ENCODE measurements at places on chromosomes 7 and 10.
A peak's percentile ranks its signal among the peaks of the same experiment; 100 is the strongest.

GRCh38 chr7:142899661-142900060, 14.1 kb upstream of the TRPV6 start:
- DNase-seq = no peak

- DNase-seq = no peak
These were observed 5.0 kb downstream of the KNDC1 start for GRCh38 chr10:133164816-133165555.

DNA sequence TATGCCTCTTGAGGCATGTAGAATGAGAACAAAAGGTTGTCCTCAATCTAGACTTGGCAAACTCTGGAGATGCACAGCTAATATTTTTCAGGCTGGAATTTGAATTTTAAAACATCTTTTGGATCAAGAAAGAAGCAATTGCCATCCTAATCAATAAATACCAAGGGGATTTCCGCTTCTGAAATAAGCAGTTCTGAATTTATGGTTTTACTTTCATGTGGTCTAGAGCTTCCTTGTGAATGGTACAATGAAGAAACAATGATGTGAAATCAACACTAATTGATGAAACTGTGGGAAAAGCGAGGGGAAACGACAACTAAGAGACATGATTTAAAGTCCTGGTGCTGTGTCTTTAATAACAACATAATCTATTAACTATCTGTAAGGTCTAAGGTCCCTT, 1202.7 kb downstream of the SORCS3 start:
- peak; percentile 6 for DNase-seq

DNA sequence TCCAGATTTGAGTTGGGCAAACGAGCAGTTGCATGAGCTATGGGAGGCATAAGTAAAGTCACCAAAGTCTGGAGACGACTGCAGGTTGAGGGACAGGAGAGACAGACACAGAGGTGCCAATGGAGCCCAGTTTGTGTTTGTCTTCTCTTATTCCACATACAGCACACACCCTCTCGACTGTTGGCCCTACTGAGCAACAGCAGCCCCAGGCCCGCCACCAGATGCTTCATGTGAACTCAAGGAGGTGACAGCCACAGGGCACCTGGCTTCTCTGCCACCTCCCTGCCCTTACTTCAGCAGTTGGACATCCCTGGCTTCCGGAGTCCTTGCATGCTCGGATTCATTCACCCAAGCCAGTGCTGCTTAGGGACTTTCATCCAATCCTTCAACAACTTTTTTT, 6.5 kb upstream of the ATOH7 start:
- no peak for DNase-seq

DNA sequence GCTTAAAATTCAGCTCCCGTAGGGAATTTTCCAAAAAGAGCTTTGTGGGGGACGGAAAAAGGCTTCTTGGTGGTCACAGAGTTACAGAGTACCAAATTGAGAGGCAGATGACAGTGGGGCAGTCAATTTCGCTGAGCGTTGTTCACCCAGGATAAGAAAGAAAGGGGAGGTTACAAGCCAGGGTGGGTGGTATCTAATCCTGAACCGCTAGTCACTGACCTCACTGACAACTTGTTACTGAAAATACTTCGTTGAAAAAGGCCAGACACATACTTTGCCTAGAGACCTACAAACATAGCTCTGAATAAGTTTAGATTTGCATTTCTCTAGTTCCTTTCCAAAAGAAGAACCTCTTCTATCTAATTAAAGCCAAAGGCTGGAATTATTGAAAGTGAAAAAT, at the start of gene CTNNA3:
CTNNA3 (minus strand) TSS at position 167 of the 400 bp plus-strand sequence.
- no peak for DNase-seq

DNA sequence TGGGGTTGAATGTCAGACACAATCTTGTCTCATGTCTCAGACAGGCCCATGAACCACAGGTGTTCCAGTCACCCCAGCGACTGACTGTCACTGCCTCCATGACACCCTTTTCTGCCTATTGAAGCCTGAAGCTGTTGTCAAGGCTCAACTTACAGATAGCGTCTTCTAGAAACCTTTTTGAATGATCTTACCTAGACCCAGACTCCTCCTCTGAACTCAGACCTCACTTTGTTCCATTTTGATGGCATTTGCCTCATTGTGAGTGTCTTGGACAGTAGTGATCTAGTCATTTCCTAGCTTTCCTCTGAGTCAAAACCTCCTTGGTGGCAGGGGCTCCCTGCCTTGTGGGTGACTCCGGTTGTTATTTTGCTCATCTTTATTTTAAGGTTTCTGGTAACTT, 98.3 kb upstream of the AGK start:
- DNase-seq = no peak

- peak; percentile 25 for DNase-seq
These were observed 16.2 kb downstream of the ATG9B start for GRCh38 chr7:151008143-151008510.

- no peak for DNase-seq
These were observed 8.0 kb downstream of the RBM33 start for GRCh38 chr7:155652156-155653114.

GRCh38 chr7:85474234-85474633, 287.4 kb upstream of the SEMA3D start:
- no peak for DNase-seq

DNA sequence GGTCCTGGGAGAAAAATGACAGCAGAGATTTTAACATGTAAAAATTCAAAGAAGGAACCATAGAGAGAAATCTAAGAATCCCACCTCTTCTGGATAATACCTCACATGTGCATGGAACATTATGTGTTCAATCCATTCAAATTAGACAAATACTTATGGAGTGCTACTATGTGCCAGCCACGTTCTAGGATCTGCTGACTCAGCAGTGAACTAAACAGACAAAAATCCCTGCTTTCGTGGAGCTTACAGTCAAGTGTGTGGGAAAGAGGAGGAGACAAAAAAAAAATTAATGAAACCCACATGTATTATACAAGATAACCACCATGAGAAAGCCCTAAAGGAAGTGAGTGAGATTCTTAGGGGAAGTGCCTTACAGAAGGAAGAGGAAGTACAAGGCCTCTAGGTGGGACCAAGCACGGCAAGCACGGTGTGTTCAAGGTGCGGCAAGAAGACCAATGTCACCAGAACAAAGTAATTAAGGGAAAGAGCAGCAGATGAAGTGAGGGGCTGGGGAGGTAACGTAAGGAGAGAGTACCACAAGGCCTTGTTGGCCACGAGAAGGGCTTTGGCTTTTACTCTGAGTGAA, 71.0 kb downstream of the SLC25A13 start:
- no peak for DNase-seq

- DNase-seq = no peak
These were observed 113.0 kb downstream of the MGMT start for GRCh38 chr10:129580010-129580409.

DNA sequence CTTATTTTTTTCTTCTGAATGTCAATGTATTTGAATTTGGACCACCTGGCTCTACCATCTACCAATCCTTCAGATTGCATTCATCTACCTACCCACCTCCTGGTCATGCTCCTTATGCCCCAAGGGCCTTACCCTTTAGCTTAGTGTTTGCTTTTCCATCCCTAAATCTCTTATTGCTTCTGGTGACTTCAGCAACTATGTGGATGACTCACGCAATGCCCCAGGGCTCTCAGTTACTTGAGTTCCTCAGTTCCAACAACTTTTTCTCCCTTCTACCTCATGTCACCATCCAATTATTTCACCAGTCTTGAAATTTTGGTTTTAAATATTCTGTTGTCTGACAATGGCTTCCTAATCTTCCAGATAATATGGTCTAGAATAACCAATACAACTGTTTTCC, 118.9 kb downstream of the CFAP58 start:
- no peak for DNase-seq

DNA sequence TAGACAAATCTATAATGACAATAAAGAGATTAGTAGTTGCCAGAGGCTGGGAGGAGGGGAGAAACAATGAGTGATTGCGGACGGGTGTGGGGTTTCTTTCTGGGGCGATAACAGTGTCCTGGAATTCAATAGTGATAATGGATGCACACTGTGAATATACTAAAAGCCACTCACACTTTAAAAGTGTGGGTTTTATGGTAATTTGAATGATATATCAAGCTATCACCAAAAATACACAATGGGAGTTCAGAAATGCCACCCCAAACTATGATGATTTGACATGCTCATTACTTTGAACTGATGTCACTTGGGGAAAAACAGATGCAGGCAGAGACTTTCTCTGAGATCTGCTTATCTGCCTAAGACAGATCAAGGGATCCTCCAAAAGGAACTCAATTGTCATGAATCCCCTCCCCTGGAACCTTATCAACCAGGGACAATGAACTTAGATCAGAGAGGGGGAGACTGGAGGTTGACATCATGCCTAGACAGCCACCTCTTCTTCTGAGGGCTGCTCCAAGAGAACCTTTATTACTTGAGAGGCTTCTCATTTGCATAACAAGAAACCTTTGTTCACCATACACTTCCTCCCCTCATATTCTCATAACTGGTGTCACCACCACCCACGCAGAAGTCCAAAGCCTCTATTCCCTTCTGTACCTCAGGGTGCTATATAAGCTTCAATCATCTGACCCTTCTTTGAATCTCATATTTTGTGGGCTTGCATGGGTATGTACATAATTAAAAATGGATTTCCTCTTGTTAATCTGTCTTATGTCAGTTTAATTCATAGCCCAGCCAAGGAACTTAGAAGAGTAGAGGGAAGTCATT, 14.8 kb upstream of the ZC3HAV1 start:
- no peak for DNase-seq

GRCh38 chr10:125232841-125233240, 72.5 kb upstream of the CTBP2 start:
- DNase-seq = no peak

DNA sequence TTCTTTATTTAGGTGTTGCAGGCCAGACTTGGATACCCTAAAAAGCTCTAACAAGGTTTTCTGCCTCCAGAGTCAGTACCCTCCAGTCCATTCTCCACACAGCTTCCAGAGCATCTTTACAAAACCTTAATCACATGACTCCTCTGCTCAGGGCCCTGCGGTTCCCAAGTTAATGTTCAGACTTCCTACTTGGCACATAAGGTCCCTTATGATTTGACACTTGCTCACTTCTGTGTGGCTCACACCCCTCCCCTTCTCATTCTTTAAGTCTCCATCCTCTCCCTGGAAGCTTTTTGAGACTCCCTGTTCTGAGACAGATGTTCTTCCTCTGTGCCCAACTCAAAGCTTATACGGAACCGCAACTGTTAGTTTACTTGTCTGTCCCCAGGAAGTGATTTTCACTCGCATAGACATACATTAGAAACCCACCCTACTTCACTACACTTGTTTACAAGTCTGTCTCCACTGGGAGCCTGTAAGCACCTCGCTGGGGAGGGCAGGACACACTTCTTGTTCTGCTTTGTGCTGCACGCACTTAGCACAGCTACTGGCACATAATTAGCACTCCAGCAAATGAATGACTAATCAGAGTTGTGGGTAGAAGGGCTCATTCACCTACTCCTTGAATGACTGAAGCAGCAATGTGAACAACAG, 154.3 kb upstream of the LAMB4 start:
- no peak for DNase-seq

- no peak for DNase-seq
These were observed 184.9 kb downstream of the EMX2 start for GRCh38 chr10:117727421-117727820.

Data from CD4-positive, alpha-beta T cell treated with Interleukin-1 beta for 1 hour (primary cell).